Stimulated activated CD4-positive, alpha-beta T cell treated with anti-CD3 and anti-CD28 coated beads, Interleukin-4, amount 100 ng/mL, for 24 hours (primary cell): ENCODE measurements at places on chromosomes 12 and 14.

- DNase-seq = no peak
Measured at GRCh38 chr12:80941916-80942315, 4.2 kb upstream of the LIN7A start.

GRCh38 chr12:109670731-109671130 lies 42.9 kb upstream of the FAM222A start:
- no peak for DNase-seq

- DNase-seq = no peak
Measured at GRCh38 chr12:128966203-128966810, 113.0 kb downstream of the GLT1D1 start.

DNA sequence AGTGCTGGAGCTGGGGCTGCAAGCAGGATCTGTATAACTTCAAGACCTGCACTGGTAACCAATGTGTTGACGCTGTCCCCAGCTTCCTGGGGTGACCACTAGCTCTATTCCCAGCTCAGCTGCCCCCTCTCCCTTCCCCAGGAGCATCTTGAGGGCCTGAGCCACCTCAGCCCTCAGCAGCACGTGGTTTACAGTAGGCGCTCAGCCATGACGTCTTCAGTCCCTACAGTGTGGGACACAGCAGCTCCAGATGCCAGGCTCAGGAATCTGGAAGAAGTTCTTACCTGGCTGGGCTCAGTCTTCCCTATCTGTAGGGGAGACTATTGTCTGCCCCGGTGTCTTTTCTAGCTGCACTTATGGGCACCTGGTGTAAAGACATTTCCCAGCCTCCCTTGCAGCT lies 8.6 kb downstream of the SDS start:
- DNase-seq = no peak

GRCh38 chr14:90559811-90560492 lies 163.1 kb downstream of the CALM1 start:
- no peak for DNase-seq

DNA sequence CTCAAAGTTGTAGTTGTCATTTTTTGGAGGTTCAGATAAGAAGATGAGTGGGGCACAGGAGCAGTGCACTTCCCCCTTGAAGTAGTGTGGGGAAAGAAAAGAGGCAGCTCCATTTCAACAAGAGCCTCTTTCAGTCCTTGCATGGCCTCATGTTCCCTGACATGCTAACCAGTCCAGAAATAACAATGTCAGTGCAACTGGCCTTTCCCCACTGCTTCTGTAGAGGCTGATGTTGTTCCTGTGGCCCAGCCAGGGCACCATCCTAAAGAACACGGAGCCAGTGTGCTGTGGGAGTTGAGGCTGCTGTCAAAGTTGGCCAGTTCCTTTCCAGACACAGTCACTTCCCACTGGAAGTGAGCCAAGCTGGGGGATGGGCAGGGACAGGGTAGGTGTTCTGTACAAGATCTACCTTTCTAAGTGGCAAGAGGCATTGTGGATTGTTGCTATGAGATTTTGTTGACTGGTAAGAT lies 77.7 kb upstream of the SLC38A2 start:
- DNase-seq = no peak

DNA sequence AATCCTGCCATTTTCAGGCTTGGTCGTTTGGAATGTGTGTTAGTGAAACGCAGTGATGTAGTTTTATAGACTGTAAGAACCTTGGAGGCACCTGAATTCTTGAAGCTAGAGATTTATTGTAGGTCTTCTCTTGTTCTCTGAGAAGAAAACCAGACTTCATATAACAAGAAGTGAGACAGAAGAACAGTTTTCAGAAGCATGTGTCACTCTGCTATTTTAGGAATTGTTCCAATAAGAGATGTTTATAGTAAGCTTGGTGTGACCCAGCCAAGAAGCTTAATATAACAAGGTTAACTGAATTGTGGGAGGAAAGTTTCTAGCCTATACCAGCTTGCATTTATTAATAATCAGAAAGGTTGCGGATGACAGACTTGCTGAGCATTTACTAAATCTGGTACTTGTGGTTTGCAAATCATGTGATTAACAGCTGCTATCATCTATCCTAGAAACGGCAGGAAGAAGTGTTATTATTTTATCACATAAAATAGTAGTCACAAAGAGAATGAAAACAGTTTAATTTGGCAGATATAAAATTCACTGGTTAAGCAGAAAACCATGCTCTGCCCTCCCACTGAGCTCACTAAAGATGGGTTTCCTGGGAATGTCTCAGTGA lies 49.2 kb upstream of the BCAT1 start:
- DNase-seq = no peak

- no peak for DNase-seq
Measured at GRCh38 chr14:33657476-33657875, 293.4 kb downstream of the EGLN3 start.

- no peak for DNase-seq
Measured at GRCh38 chr14:103916636-103917262, 11.5 kb upstream of the TDRD9 start.

DNA sequence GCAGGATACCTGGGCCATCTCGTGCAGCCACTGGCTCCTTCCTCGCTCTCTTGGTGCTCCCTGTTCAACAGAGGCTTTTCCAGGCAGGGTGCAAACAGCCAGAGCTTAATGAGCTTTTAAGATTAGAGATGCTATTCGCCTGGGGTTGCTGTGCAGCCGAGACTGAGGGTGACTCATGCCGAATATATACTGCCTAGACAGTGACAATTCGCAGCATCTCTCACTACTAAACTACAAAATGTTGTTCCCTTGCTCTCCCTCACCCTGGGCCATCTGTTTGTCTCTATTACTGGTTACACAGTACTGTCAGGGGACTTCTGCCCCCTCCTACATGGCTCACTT lies 26.0 kb upstream of the TESC start:
- no peak for DNase-seq
